Peyer's patch (tissue), 4 donors: ENCODE measurements at places on chromosomes 12 and 14.

DNA sequence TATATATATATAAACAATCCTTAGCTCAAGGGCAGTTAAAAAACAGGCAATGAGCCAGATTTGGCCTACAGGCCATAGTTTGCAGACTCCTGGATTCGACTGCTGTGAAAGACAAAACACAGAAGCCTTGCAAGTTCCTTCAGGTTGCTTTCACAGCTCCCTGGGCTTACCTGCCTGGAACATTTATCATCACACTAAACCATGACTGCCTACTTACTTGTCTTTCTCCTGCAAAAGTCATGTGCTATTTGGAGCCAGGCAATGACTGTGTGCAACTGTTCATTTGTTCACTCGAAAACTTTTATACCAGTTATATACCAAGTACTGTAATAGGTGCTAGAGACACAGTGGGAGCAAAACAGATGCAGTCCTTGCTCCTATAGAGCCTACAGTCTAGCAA is 2.2 kb upstream of the RPS6KA5 start:
- DNase-seq = no peak

- no peak for DNase-seq
Measured at GRCh38 chr12:52360663-52361271, 6.5 kb downstream of the KRT85 start.

GRCh38 chr12:2805143-2805520 is 7.3 kb upstream of the ITFG2 start:
- DNase-seq = no peak

DNA sequence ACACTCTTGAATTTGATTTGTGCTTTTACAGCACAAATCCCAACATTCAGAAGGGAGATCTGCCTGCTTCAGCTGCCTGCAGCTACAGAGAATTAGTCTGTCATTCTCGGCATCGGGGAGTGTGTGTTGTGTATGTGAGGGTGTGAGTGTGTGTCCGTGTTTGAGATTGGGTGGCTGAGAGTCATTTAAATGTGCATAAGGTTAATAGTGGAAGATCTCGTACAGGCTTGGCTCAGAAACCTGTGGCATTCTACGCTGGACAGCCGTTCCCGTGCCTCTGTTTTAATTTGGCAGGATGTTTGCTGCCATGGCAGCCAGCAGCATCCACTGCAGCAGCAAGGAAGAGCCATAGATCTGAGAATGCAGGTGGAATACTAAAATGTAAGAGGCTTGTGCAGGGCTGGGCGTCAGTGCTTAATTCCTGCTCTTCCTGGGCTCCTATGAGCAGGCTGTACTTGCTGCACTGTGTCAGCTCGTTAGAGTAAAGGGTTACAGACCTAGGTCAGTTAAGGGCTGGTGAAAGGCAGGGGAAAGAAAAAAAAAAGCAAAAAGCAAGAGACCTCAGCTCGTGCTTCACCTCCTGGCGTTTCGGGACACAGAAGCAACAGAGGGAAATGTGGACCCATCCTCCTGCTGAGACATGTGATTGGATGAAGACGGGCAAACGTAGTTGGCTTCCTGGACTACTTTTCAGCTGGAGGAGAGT is 205.4 kb downstream of the NAV3 start:
- no peak for DNase-seq

DNA sequence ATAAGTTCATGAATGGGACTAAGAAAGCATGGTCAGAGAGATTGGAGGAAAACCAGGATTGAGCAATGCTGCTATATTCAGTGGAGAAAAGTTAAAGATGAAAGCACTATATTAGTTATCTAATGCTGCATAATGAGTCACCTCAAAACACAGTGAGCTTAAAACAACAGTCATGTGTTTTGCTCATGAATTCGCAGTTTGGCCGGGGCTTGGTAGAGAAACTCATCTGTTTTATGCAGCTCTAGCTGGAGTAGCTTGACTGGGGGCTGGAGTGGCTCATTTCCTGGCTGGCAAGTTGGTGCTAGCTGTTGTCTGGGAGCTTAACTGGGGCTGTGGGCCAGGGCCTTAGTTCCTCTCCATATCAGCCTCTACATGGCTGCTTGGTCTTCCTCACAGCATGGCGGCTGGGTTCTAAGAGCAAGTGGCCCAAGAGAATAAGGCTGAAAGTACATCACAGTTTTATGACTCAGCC is 90.1 kb downstream of the ADCK1 start:
- DNase-seq = no peak

DNA sequence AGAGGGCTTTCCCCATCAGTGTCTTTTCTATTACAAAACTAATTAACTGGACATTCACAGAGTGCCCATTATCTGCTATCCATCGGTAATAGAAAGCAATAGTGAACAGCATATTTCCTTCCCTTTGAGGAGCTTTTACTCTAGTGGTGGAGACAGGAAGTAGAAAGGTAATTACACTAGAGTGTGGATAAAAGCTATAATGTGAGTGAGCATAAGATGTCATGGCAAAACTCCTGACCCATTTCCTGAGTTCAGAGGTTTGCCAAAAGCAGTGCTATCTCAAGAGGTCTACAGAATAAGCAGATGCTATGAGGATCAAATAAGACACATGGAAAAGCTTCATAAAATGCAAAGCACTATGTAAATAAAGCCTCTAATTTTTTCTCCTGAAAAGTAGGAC is 24.0 kb downstream of the TIMELESS start:
- DNase-seq = no peak

DNA sequence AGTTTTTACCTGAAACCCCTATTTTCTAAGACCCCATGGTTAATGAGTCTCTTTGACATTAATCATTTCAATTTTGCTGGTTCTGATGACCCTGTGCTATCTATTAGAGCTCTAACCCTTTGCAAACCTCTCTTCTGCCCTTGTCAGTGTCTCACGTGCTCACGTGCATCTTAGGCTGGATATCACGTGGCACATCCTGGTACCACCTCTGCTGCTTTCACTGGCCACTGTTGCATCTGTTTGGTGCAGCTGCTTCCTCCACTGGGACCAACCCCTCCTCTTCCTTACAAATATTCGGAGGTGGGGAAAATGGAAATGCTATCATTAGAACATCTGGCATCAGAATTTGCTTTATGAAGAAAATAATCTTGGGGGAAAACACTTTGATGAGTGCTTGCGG is 119.6 kb downstream of the CRADD start:
- no peak for DNase-seq

DNA sequence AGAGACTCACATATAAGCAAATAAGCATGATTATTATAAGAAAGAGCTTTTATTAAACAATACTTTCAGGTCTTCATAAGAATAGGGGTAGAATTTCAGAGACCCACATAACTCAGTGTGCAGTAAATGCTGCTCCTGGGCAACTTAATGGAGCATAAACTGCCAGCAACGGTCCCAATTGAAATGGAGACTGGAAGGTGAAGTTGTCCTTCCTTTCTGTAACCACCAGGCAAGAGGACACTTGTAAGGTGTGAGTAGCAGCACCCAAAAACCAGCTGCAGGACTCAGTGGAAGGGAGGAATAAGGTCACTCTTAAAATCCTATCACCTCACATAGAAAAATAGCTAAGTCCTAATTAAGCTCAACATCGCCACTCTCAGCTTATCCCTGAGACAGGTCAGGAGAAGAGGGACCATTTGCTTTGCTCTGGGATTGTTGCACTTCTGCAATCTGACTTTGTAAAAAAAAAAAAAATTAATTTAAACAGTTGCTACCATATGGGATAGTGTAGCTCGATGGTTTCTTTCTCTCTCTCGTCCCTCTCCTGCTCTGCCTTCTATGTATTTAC is 22.7 kb upstream of the LTA4H start:
- no peak for DNase-seq

DNA sequence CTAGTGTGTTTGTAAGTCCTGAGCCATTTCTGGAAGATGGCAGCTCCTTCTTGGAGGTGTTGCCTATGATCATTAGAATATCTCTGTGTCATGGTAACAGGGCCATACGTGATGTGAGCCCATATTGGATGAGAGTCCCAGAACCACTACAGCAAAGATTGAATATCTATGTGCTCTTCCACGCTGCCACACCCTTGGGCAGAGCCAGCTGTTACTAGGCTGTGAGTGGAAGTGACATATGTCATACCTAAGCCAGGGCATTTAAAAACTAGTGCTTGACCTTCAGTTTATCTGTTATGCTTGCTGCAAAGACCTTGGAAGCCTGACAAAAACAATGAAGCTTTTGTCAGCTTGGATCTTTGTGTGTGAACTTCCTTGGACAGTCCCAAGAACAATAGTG is 495.1 kb upstream of the CCDC196 start:
- no peak for DNase-seq

DNA sequence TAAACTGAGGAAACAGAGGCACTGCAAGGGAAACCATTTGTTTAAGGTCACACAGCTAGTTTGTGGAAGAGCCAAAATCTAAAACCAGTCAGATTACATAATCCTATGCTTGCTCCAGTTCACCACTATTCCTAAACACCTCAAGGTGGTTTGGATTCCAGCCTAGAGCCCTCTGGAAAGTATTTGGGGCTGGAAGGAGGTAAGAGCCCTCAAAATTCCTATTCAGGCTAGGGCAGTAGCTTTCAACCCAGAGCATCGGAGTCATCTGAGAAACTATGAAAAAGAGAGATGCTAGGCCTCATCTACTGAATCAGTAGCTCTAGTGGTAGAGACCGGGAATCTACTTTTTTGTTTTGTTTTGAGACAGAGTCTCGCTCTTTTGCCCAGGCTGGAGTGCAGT is 16.0 kb upstream of the SPPL3 start:
- no peak for DNase-seq
